ENCODE measurements at places on chromosomes 1 and 21.

- DNase-seq, result no peak
These were observed 48.4 kb upstream of the LRRC3 start for GRCh38 chr21:44406953-44407352.

GRCh38 chr1:48266576-48266975 is 44.1 kb downstream of the SLC5A9 start:
- no peak for DNase-seq

- no peak for DNase-seq
These were observed 10.9 kb upstream of the COL18A1 start for GRCh38 chr21:45393833-45394638.

DNA sequence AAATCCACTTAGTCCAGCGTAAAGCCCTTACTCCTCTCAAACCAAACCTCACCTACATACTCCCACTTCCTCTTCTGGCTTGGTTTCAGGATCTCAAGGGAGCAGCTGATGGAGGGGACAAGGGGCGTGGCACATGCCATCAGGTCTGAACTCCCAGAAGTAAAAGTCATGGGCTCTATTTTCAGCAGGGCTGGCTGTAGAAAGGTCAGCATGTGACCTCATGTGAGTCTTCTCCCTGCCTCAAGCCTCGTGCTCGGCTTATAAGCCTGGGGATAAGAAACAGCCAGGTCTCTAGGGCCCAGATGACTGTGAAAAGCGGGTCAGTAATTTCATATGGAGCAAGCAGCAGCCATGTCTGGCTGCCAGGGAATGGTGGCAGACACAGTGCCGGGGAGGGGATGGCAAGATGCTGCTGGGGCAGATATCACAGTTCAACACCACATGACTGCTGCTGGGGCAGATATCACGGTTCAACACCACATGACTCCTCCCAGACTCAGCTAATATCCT is 227.9 kb downstream of the KCNH1 start:
- no peak for DNase-seq

DNA sequence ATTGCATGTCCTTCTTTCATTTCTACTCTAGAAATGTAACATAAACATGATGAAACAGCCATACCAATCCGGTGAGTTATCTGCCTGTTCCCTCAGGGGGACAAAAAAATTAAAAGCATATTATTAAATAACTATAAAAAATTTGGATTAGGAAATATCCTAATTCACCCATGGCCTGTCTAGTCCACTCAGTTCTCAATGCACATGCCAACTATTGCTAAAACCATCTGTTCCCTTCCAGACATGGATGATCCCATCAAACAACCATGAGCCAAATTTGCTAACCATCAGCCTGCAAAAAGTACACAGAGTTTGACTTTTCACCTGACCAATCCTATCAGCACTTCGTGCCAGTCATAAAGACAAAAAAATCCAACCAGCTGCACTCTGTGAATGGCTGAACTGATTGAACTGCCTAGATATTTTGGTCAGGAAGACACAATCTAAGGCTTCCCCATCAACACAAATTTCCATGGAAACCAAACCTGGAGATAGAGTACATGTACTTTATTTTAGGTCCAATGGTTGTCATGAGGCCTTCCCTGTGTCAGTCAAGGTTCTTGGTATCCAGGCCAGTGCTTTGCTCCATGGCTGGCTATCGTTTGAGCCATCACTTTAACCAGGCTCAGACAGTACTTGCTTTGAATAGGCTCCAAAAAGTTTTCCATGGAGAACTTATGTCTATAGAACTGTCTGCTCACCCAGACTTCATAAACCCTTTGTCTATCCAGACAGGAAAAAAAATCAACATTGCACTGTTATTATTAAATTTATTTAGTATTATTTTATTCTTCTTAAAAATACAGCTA is 570.8 kb downstream of the LTN1 start:
- no peak for DNase-seq
